Kidney epithelial cell (primary cell): ENCODE measurements at places on chromosomes 7 and 10. TPM values are rescaled to one million over a fixed set of nuclear protein-coding genes. Genes with fewer than 3 reads are reported as not detected.

The GSAP gene
- 3.6 and 4.3 TPM in 2 replicates for total RNA-seq

DNA sequence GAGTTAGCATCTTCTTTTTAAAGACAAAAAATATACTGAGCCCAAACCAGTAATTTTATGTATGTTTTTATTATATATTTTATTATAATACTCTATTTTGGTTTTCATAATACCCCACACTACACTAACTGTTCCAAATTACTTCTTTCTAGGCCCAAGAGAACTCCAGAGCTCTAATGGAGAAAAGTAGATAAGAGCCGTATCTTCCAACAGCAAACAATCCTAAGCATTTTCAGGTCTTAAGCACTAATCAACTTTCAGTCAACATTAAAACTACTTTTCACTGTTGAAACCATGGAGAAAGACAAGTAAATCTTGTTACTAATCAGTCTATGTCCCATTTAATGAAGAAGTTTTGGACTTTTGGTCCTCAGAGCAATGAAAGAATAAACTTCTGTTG, 55.1 kb downstream of the JMJD1C start:
- no peak for DNase-seq

The NANOS1 gene
- 0.88 and 1.6 TPM in 2 replicates for total RNA-seq

DNA sequence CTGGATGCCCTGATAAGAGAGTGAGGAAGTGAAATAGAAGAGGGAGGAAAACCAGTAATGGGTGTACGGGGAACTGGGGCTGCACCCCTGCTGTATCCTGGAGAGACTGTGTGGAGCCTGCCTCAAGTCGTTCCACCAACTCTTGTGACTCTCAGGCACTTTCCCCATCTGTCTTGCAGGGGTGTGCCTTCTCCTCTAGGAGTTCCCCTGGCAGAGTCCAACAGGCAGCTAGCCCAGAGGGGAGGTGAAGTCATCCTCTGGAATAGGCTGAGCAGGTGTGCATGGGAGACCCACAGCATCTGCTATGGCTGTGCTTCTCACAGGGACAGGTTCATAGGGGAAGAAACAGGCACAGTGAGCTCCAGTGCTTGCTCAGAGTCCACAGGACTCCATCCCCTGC, 46.8 kb downstream of the WIPF3 start:
- DNase-seq: no peak

The SPDYE5 gene
- not detected in 2 replicates for total RNA-seq

- DNase-seq: no peak
These were observed 80.4 kb downstream of the WDFY4 start for GRCh38 chr10:48765039-48765438.

DNA sequence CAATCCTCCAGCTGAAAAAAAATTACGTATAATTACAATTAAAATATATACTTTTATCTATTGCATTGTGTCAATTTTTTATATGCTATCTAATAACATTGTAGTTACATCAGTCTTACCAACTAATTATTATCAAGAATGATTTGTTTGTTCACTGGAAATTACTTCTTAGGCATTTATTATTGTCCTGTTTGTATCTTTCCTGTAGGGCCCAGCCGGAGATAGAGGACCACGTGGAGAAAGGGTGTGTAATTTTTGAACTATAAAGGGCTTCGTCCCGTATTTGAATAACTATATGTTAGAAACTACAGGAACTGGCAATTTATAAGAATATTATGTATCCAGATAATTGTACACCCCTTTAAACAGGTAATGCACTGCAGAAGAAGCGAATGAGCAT, 4.1 kb downstream of the COL1A2 start:
- DNase-seq: no peak

GRCh38 chr10:93436591-93437085, 45.5 kb downstream of the MYOF start:
- peak; percentile 80 for DNase-seq

DNA sequence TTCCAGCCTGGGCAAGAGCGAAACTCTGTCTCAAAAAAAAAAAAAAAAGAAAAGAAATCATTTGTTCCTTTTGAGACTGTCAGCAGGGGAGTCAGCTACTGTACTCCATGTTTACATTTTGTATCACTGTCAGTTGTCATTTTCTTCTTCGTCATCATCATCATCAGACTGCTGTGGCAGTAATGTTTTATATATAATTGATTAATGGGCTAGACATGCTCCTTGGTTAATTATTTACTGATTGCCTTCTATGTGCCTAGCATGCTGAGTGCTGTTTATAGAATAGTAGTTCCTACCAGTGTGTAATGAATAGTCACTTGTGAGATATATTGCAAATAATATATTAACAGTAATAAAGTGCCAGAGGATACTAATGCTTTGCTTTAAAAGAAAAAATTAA, 50.5 kb downstream of the VCL start:
- DNase-seq: no peak

The ZNF804B gene
- not detected in 2 replicates for total RNA-seq

The ADCY1 gene
- total RNA-seq: 5.8 and 6.6 TPM in 2 replicates

The PLAC9 gene
- not detected in 2 replicates for total RNA-seq

GRCh38 chr10:72552857-72553256, 73.0 kb downstream of the MICU1 start:
- DNase-seq: no peak

The FAM25G gene
- total RNA-seq: 3.2 and 15.7 TPM in 2 replicates

The PDCD11 gene
- total RNA-seq: 49.2 and 53.0 TPM in 2 replicates

DNA sequence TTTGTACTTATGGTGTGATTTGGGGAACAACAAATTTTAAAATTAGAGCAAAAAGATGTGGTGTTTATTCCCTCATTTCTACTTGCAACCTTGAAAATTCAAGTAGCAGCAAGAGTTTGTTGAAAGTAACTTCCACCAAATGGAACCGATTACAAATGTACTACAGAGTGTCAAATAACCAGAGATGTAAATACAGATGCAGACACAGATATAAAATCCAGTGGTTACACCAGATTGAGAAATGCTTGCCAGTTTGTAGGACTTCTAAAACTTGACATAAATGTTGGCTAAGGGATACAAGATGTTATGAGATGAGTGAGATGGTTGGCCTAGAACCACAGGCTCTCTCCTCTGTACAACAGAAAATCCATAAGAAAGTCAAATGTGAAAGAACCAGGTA, 162.1 kb downstream of the DIP2C start:
- no peak for DNase-seq

GRCh38 chr10:16581202-16581601, 59.5 kb upstream of the C1QL3 start:
- no peak for DNase-seq

The MKI67 gene
- total RNA-seq: 5.1 and 5.6 TPM in 2 replicates

The GATA3 gene
- 7.2 and 10.9 TPM in 2 replicates for total RNA-seq

DNA sequence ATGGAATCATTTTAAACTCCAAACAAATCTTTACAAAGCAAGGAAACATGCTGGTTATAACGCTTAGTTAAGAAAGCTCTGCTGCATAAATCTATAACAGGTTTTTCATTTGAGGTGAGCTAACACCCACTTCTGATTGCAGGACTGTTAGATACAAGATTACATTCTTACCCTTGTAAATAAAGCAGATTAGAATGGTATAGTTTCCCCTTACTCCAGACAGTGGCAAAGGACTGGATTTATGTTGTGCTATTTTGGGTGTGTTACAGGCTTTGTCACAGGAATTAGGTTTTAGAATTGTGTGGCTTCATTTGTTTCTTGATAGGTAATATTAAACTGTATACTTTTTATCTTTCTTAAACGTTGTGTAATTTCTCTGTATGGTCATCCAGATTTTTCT, 487.6 kb downstream of the ZWINT start:
- DNase-seq: no peak

- no peak for DNase-seq
These were observed 249.8 kb downstream of the ARHGAP12 start for GRCh38 chr10:31678575-31679516.

GRCh38 chr7:18166002-18166401, 138.4 kb upstream of the PRPS1L1 start:
- no peak for DNase-seq

DNA sequence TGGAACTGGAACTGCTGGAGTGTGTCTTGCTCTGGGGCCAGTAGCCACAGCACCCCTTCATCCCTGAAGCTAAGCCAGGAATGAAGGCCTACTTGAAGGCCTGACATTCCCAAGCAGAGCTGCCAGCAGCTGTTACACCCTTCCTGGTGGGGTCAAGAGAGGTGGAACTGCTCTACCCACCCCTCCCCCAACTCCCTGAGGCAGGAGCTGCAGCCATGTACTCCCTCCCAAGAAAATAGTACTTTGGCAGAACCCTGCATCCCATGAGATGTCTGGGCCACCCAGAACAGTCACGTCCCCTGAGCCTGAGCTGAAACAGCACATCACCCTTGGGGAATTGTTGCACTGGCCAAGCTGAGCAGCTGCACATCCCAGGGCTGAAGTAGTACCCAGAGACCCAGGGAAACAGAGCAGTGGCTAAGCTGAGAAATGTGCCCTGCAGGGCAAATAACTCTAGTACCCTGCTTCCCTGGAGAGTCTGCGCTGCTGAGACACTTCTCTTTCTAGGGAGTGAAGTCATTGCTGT, 63.4 kb upstream of the PLA2G12B start:
- DNase-seq: no peak

DNA sequence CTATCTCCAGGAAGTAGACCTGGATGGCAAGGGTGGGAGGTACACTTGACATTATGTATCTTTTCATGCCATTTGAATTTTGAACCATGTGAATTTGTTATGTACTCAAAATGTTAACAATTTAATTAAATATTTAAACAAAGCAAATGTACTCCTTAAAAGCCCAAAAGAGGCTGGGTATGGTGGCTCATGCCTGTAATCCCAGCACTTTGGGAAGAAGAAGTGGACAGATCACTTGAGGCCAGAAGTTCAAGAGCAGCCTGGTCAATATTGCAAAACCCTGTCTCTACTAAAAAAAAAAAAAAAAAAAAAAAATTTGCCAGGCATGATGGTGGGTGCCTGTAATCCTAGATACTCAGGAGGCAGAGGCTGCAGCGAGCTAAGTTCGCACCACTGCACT, 136.9 kb upstream of the ASAH2 start:
- DNase-seq: no peak

The MEOX2 gene
- not detected in 2 replicates for total RNA-seq

The VGF gene
- total RNA-seq: 17.5 and 17.8 TPM in 2 replicates

The PHKG1 gene
- 2.0 TPM in 1 of 2 replicates, not detected in the other for total RNA-seq

GRCh38 chr7:38248069-38248567, 25.3 kb downstream of the TARP start:
- DNase-seq: no peak
